ENCODE measurements at places on chromosomes 2 and 18.

- no peak for DNase-seq
Observed at GRCh38 chr2:144694456-144694855, 174.5 kb upstream of the ZEB2 start.

DNA sequence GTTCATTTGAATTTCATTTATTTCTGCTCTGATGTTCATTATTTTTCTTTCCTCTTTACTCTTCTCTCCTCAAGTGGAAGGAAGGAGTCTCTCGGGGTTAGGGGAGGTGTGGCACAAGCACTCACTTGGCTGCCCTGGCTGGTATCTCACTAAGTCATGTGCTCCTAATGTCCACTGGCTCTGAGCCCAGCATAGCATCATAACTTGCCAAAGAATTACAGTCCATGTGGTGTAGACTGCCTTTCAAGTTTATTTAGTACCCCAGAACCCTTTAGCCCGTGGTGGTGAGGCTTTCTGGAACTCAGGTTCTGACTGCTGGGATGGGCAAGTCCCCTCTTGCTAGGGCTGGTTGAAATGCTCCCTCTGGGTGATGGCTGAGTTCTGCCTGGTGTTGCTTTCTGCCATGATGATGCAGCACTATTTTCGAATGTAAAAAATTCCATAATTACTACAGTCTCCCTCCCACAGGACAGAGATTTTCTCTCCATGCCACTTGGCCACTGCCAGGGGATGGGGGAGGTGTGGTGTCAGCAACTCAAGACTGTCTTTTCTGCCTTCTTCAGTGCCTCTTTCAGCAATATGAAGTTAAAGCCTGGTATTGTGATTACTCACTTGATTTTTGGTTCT lies 22.2 kb downstream of the SPAG16 start:
- no peak for DNase-seq

GRCh38 chr2:60794271-60794863 lies 38.3 kb downstream of the PAPOLG start:
- no peak for DNase-seq

- no peak for DNase-seq
Observed at GRCh38 chr18:51390702-51391101, 193.2 kb upstream of the MEX3C start.

- no peak for DNase-seq
Observed at GRCh38 chr18:48222118-48222517, 187.1 kb downstream of the ZBTB7C start.

DNA sequence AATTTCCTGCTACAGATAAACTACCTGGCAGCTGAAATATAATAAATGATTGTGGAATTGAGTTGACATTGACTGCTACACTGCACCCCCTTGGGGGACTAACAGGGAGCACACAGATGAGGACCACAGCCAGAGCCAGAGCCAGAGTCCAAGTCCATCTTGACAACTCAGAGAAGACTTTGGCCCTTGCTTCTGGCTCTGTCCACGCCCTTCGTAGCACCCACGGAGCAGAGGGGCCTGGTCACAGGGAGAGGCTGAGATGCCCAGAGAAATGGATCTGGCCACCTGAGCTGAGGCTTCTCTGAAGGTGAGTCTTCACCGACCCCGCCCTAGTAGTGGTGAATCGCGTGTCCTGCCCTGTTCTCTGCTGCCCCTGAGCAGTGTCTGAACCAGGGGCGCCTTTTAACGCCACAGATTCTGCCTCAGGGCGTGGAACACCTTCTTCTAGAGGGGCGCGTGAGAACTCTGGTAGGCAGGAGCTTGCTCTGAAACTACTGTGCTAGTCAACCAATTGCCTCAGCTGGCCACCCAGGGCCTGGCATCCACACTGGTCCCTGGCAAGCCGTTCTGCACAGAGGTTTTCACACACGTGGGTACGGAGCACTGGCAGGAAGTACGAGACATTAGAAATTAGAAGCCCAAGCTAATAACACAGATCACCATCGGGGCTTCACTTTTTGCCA lies 35.7 kb upstream of the MAT2A start:
- no peak for DNase-seq

GRCh38 chr2:85850451-85850850 lies 38.3 kb downstream of the ST3GAL5 start:
- DNase-seq = no peak

DNA sequence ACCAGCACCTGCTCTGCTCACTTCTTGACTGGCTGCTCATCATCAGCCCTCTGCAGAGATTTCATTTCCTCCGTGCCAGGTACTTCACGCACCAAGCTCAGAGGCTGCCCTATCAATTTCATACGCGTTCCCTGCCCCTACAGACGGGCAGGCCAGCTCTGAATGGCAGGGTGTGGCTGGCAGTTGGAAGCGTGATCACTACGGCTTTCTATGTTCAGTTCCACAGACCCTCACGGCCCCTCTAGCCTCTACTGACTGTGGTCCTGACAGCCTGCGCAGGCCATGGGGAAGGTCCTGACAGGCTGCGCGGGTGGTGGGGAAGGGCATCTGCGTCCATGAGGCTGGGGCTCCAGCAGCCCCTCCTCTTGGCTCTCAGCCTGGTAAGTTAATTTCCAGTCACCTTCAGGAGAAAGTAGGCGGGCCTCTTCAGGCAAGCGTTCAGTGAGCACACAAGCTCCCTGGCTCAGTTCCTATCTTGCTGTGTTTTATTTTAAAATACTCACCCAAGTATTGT lies 154.8 kb downstream of the ZNF236 start:
- no peak for DNase-seq

GRCh38 chr18:48164116-48164515 lies 233.7 kb upstream of the SMAD2 start:
- DNase-seq = peak; percentile 39

DNA sequence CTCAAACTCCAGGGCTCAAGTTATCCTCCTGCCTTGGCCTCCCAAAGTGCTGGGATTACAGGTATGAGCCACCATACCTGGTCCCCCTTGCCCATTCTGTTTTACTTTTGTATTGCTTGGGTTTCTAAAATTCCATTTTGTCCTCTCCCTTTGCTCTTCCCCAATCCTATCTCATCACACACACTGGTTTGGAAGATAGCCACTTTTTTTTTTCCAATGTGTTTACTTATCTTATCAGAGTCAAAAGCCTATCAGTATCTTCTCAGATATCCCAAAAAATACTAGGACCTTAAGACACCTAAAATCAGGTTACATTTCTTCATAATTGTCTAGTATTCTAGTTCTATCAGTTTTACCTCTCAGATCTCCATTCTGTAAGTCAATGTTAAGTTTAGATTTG lies 56.1 kb downstream of the MSH2 start:
- DNase-seq = no peak

DNA sequence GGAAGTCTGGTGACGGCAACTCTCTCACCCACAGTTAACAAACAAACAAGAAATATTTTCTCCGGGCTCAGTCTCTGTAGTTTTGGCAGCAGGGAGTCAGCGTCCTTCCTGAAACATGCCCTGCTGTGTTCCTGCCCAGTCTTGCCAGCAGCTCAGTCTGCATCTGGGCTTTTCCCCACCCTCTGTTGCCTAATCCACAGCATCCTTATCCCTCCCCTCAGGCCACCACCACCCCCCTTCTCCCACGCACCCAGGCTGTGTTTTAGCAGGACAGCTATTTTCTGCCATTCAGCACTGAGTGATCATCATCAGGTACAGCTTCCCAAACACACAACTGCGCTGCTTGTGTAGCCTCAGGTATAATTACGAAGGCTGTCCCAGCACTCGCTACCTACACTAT lies 168.2 kb downstream of the DPP10 start:
- DNase-seq = no peak

- no peak for DNase-seq
Observed at GRCh38 chr2:22673529-22673928, 711.5 kb upstream of the KLHL29 start.
